Stimulated activated CD4-positive, alpha-beta T cell treated with anti-CD3 and anti-CD28 coated beads, Interleukin-12 subunit alpha, Interleukin-12 subunit beta, amount 100 ng/mL, for 24 hours (primary cell): ENCODE measurements at places on chromosomes 11 and 22.

GRCh38 chr11:116513278-116513823 is 259.4 kb downstream of the BUD13 start:
- DNase-seq, result no peak

GRCh38 chr11:126585774-126586491 is 230.4 kb downstream of the ST3GAL4 start:
- no peak for DNase-seq

DNA sequence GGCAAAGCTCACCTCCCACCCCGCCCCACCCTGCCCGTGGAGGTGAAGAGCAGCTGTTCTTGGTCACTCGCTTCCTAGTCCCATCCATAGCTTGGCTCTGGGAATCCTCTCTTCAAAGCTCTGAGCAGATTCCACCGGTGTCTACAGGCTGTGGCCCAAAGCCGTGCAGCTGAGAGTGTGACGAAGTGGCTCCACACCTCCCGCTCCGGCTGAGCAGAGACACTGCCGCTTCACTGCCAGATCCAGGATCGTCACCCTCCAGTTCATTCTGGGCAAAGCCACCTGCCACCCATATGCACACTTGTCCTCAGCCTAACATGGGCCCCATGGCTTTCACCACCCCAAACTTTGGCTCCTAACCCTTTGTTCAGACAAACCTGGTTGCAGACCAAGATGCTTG is 532.9 kb upstream of the B3GAT1 start:
- no peak for DNase-seq

- DNase-seq, result peak; percentile 27
These were observed 568 bp downstream of the ALG8 start for GRCh38 chr11:78138694-78139421.

DNA sequence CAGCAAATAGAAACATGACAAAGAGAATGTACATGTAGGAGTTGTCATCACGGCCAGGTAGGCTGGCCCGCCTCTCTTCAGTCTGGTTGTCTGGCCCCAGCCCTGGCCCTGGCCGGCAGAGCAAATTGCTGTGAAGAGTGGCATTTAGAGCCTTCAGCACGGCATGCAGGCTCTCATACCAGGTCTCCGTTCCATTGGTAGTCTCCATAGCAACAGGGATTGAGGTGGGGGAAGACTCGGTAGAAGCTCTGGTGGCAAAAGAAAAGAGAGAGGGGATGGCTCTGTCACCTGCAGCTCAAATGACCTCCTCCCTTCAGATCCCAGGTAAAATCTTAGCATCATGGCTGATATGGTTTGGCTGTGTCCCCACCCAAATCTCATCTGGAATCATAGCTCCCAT is 10.0 kb downstream of the KCNE3 start:
- DNase-seq, result no peak

- DNase-seq, result no peak
These were observed at the start of gene TPH1 for GRCh38 chr11:18046116-18046777. TSS of gene TPH1 (minus strand) at chr11:18046269. CDS start at chr11:18040762, 5,507 bp downstream.

- DNase-seq, result no peak
These were observed 161.7 kb downstream of the COMMD9 start for GRCh38 chr11:36127550-36127949.

DNA sequence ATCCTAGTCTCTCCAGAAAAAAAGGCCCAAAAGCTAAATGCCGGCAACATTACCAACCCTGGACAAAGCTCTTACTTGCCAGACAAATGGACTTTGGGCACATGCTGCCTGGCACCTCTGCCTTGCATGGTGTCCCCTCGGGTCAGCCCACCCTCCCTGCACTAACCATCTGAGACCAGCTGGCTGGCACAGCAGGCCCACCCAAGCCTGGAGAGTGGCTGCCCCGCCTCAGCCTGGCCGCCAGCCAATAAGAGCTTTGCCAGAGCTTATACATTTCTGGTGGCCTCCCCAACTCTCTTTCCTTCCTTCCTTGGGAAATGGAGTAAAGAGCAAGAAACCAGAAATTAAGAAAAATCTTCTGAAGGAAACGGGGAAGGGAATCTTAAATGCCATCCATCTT is 24.5 kb downstream of the MCHR1 start:
- DNase-seq, result no peak

DNA sequence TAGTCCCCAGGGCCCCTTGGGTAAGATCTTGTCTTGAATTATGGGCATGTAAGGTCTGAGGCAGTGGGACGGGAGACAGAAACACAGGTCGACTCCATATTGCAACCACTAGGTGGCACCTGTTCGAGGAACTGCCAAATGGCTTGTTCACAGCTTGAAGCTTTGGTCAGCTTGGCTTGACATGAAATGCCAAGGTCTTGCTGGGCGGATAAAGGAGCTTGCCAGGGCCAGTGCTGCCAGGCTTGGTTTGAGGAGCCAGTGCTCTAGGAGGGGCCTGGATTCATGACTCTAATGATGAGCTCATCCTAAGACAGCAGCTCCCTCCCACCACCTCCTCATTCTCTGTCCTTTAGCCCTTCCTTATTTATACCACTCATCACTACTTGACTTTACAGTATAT is 11.9 kb upstream of the NRIP3 start:
- DNase-seq, result peak; percentile 21

DNA sequence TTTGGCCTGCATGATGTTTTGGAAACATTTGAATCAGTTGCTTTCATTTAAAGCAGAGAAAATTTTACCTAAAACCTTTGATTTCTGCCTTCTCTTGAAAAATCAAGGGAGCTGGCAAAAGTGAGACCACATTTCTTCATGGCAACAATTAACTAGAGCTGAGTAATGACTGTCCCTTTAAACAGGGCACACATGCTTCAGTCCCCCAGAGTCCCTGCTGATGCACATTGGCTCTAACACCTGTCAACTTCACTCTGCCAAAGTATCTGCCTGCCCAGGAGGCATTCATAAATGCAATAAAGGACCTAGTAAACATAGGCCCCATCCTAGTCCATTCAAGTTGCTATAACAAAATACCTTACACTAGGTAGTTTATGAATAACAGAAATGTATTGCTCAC is 87.1 kb upstream of the LDLRAD3 start:
- DNase-seq, result no peak

GRCh38 chr22:19658057-19658966 is 56.0 kb upstream of the SEPTIN5 start:
- DNase-seq, result no peak

DNA sequence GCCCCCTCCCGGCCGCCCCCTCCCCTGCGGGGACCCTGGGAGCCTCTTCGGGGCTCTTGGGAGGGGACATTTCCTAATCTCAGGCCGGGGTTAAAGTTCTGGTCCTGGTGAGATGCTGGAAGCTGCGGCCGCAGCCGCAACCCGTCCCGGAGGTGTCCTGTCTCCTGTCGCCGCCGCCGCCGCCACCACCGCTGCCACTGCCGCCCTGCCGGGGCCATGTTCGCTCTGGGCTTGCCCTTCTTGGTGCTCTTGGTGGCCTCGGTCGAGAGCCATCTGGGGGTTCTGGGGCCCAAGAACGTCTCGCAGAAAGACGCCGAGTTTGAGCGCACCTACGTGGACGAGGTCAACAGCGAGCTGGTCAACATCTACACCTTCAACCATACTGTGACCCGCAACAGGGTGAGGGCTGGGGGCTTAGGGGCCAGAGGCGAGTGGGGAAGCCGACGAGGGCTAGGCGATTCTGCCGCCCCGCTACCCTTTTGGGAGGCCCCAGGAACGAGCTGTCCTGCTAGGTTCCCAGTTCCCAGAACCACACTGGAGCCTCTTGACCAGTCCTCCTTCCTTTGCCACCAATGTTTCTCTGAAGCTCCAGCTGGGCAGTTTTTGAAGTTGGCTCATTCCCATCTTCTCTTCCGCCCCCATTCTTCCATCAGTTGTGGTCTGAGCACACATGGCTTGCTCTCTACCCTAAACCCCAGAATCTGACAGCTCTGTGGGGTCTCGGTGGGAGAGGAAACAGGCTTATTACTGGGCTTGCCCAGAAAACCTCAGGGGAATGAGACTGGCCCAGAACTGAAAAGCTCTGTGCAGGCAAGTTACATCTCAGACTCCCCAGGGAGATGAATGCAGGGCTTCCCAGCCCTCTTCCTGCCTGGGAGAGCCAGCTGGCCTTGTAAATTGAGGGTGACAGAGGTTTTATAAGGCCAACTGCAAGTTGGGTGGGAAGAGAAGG is 781 bp downstream of the SIDT2 start:
- DNase-seq, result no peak

DNA sequence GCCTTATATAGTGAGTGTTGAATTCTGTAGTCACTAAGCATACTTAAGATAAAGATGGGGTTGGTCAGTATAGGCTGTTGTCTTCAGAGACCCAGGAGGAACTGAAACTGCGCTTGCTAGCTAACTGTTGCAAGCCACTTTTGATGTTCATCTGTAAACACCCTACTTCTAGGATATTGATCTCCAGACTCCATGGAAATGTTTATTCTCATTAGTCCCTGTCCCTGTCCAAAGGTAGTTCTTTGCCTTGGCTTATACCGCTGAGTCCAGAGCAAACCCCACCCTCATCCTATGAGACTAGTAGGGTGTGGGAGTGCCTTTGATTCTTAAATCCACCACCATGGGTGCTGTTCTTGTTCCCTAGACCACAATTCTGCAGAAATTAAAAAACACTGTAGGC is 36.4 kb downstream of the DEPDC5 start:
- no peak for DNase-seq

GRCh38 chr22:31625661-31626426 is 36.2 kb downstream of the PISD start:
- no peak for DNase-seq

GRCh38 chr11:45935349-45936064 is 13.1 kb downstream of the LARGE2 start:
- no peak for DNase-seq

GRCh38 chr22:27554106-27554811 is 247.3 kb downstream of the MN1 start:
- no peak for DNase-seq

DNA sequence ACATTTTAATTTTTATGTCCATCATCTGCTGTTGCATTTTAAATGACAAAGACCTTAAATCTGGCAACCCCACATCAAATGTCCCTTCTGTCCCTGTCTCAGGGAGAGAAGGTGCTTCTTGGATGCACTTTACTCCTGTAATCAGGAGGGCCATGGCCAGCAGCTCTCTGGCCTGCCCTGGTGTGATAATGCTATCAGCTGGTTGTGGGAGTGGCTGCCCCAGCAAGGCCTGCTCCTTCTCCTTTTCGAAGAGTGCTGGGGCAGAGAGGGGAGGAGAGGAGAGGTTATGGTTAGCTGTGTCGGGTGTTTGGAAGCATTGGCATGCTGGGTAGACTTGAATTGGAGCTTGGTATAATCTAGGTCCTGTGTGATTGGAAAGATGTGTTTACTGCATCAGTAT is 12.8 kb downstream of the TNRC6B start:
- DNase-seq, result no peak

- DNase-seq, result no peak
These were observed 39.8 kb downstream of the KCNQ1 start for GRCh38 chr11:2484576-2485125.

DNA sequence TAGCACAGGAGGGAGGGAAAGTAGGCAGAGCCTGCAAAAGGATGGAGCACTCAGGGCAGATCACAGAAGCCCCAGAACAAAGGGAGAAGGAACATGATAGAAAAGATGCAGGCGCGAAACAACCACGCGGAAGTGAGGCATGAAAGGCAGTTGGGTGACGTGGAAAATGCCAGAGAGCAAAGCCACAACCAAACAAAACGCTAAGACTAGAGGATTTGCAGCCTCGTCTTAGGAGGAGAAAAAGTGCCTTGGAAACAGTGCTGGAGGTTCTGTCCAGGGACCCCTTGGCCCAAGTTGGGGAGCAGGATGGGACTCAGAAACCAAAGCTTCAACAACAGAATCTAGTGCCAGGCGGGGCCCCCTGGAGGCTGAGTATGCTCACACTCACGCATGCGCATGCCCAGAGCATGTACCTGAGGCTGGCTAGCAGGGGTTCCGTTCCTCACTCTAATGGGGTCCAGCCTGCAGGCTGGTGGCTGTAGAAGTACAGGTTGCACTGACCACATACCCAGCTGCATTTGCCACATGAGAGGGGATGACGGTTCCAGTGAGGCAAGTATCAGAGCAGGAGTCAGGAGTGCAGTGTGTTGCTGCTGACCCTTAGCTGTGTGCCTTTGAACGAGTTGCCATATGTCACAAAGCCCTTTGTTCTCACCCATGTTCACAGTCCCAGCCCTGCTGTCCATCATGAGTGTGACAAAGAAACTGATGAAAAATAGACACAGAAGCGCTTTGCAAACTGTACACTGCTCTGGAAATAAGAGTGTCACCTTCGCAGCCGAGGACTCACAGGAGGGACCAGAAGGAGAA is 568.6 kb upstream of the CADM1 start:
- no peak for DNase-seq

- no peak for DNase-seq
These were observed 9.4 kb upstream of the PPM1F start for GRCh38 chr22:21961886-21962654.

GRCh38 chr11:95295382-95296149 is 64.6 kb upstream of the SESN3 start:
- no peak for DNase-seq

DNA sequence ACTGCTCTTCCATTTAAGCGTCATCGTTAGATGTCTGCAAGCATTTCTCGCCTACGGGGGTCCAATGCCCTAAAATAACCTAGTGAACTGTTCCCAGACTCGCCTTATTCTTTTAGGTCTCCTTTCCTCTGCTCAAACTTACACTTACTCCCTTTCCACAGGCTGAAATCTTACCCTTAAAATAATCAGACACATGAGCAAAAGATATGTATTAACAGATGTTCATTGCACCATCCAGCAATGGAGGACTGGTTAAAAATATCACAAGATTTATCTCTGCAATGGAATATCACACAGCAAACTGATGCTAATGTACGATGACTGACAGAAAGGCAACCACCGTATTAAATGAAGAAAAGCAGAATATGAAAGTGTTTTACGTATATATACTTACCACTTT is 1.6 kb upstream of the CSTF3 start:
- DNase-seq, result no peak

DNA sequence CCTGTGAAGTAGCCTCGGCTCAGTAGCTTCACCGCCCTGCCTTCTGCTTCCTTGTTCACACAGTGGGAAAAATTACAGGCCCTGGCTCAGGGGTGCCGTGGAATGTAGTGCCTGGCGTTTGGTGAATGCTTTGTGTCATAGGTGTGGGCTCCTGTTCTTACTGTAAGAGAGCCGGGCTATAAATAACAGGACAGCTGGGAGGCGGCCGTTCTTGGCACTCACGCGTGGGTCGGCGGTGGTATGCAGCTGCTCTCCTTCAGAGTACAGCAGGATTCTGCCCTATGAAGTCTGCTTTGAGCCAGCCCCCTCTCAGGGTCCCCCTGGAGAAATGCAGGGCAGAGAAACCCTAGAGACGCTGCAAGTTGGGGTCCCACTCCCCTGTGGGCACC is 84.2 kb downstream of the CTTN start:
- no peak for DNase-seq

GRCh38 chr11:121567995-121568394 is 115.2 kb upstream of the SORL1-AS1 start:
- no peak for DNase-seq

DNA sequence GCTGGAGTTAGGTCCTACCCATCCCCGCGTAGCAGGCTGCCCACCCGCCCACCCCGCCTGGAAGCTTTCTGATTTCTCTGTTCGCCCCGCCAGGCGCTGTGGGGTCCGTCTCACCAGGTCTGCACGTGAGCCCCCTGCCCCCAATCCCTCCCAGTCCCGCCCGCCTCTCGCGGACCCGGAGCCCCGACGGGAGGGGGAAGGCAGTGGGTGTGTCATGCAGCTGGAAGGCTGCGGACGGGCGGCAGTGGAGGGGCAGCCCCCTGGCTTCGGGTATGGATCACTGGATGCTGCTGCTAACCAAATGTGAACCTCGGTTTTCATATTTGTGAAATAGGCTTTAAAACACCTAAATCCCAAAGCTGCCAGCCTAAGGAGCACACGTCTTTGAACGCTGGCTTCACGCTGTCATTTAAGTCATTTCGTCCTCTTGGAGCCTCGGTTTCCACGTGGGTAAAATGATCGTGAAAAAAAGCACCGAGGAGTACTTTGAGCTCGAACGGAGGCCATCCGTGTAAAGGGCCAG is 568 bp upstream of the BIK start:
- DNase-seq, result no peak
